Naive thymus-derived CD4-positive, alpha-beta T cell (primary cell): ENCODE measurements at places on chromosomes 5 and 9. TPM values are rescaled to one million over a fixed set of nuclear protein-coding genes. Genes with fewer than 3 reads are reported as not detected.

The ANKS6 gene
- total RNA-seq, result 12.2 TPM

The WNK2 gene
- 0.83 TPM for total RNA-seq

The STKLD1 gene
- 1.6 TPM for total RNA-seq

DNA sequence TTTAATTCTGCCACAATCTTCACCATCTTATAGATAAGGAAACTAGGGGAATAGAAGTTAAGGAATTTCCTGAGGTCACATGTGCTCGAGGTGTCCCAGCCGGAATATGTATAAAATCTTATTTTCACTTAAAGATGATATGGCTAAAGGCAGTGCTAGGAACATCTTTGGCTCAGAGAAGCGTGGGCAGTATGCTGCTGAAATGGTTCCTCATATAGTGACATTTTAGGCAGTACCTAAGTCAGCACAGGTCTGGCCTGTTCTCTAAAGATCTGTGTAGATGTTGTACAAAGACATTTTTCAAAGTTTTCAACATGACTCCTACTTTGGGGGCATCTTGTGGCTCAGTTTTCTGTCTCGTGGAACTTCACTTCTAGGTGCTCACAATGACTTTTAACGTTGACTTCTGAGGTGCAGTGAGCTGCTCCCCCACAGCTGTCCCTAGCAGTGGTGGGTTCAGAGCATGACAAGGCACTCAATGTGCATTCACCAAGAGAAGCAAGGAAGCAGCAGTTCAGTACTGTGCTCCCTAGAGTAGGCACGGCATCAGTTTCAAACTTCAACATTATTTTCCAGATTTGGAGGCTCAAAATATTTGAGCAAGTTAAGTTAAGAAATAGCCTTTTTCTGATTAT, 40.3 kb downstream of the TNFAIP8 start:
- DNase-seq, result no peak

DNA sequence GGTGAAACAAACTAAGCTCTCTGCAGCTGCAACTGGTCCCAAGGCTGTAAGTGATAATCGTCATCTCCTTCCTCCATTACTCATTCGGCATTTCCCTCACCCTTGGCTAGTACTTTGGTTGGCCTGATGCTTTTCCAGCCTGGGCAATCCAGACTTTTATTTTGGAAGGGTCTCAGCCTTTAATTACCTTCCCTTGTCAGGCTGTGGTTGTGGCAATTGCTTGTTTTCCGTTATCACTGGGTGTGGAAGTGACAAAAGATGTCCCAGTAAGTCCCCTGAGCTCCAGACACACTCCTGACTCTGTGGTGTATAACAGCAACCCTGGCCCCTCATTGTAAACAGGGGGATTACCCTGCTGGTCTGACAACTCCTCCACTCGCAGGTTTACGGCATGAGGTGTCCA, 6.3 kb upstream of the FAF2 start:
- DNase-seq, result no peak
